ENCODE measurements at places on chromosomes 7 and 10. TPM values are rescaled to one million over a fixed set of nuclear protein-coding genes. Genes with fewer than 3 reads are reported as not detected.

ZMIZ1 gene
- total RNA-seq = 12.1 TPM

ATG9B gene
- total RNA-seq = 2.0 TPM

OR2F1 gene
- not detected for total RNA-seq

MEOX2 gene
- 43.3 TPM for total RNA-seq

COL17A1 gene
- 1.2 TPM for total RNA-seq
